ENCODE measurements at places on chromosomes 2 and 18.

- no peak for DNase-seq
Measured at GRCh38 chr18:2337552-2338141, 233.7 kb downstream of the METTL4 start.

DNA sequence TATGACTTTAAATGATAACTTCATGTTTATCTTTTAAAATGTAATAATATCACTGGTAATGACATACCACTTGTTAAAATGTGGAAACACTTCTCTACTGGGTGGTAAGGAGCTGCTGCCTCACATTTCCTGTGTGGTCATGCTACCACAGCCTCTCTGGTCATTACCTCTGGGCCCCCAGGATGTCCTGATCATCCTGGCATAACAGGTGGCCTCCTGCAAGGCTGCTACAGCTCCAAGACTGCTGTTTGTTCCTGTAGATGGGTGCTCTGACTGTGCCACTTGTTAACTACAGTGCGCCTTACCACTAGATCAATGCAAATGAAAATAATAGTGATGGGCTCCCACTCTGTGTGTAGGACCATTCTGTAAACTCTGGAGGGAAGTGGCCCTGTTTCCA is 500.2 kb upstream of the SPRED2 start:
- DNase-seq, result no peak

- no peak for DNase-seq
Measured at GRCh38 chr2:226693521-226693920, 106.1 kb downstream of the IRS1 start.

- no peak for DNase-seq
Measured at GRCh38 chr18:1488957-1489356, 584.3 kb downstream of the ADCYAP1 start.

GRCh38 chr2:83970217-83970929 is 488.7 kb downstream of the SUCLG1 start:
- no peak for DNase-seq

GRCh38 chr2:64869126-64869525 is 120.1 kb upstream of the SLC1A4 start:
- peak; percentile 45 for DNase-seq

- no peak for DNase-seq
Measured at GRCh38 chr2:200318940-200319435, 12.5 kb downstream of the SPATS2L start.

All from left hindlimb (tissue), 1 donor.